ENCODE measurements at places on chromosomes 4 and X.

DNA sequence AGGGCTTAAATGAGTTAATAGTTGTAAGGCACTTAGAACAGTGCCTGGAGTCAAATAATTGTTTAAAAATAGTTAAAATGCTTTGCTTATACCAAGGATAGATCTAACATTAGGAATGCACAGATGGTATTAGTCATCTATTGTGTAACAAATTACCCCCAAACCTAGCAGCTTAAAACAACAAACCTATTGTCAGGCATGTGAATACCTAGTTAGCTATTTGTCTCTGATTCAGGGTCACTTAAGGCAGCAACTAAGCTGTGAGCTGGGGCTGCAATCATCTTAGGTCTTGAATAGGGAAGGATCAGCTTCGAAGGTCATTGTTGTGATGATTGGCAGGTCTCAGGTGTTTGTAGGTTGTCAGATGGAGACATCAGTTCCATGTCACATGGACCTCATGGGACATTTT is 42.4 kb upstream of the AGA start:
- DNase-seq = no peak

GRCh38 chrX:38798956-38799355 is 2.3 kb upstream of the MID1IP1 start:
- no peak for DNase-seq

DNA sequence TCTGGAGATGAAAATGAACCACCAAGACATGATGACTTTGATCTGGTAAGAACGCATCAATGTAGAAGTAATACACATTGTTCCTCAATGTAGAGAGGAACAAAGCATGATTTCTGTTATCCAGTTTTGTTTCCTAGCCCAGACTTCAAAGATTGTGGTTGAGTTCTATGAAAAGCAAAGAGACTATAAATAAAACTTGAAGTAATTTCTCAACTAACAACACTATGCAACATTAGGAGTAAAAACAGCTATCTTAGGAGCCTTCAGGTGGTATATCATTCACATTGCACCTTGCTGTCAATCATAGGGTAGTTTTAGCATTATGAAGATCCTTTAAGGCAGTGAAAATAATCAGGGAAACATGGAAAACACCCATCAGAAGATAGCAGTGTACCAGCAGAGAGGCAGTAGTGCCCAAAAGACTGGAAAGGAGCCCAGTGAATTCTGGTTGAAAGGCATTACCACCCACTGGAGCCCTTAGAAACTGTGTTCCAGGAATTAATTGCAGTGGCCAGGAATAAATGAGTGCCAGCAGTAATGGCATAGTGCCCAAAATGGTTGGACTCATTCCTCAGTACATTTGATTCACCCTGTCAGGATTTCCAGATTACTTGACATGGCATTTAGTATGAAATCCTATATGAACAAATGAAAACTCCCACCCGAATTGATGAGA is 300.7 kb upstream of the CXXC4 start:
- DNase-seq = no peak

DNA sequence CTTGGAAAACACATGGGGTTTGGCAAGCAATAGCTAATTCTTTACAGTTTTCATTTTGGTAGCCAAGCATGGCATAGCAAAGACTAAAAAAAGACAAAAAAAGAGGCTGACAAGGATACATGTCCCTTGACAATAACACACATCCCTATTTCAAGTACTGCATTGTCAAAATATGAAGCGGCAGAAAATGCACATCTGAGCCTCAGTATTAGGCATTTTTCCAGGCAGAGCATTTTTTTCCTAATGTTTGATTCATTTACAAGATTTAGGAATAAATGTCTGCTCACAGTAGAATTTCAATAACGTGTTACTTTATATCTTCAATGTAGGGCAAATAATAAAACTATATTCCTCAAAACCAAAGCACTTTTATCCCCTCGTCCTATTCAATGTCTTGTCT is 216.3 kb upstream of the PCDH18 start:
- no peak for DNase-seq

GRCh38 chr4:3329887-3330286 is 37.1 kb downstream of the RGS12 start:
- DNase-seq = no peak

GRCh38 chr4:181119186-181119585 is 1124.0 kb upstream of the TENM3 start:
- DNase-seq = no peak

GRCh38 chr4:72496119-72496518 is 72.9 kb downstream of the ADAMTS3 start:
- DNase-seq = no peak

- DNase-seq = no peak
Measured at GRCh38 chr4:143559757-143560147, 46.2 kb downstream of the SMARCA5 start.

- DNase-seq = no peak
Measured at GRCh38 chrX:13474164-13474516, 95.3 kb upstream of the EGFL6 start.

DNA sequence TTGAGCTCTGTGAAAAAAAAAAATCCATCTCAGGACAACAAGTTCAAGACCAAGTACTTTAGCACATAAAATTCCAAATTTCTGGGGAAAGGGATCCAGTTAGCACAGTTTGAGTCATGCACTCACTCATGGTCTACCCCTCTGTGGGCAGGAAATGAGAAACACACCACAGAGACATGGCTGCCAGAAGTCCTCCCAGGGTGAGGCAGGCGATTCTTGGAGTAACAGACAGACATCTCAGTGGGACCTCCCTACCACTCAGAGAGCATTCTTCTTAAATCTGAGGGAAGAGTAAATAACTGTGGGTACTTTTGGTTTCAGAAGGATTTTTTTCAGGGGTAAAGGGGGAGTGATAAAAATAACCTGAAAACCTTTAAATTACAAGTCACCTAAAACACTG is 14.1 kb downstream of the CXCL1 start:
- DNase-seq = no peak

DNA sequence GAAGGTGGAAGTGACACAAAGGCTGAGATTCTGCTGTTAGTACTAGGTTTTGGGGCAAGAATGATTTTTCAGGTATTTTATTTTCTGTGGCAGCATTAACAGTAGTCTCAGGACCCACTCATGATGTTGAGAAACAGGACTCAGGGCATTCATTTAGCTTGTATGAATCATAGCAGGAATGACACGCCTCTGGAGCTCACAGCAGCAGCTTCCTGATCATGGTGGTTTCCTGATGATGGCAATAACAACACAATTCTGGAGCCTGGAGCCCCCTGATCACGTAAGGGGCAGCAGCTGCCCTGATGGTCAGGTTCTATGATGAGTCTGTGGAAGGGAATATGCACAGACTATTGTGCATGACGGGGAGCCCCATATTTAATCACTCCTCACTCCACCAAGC is 47.0 kb downstream of the TASL start:
- DNase-seq = no peak

DNA sequence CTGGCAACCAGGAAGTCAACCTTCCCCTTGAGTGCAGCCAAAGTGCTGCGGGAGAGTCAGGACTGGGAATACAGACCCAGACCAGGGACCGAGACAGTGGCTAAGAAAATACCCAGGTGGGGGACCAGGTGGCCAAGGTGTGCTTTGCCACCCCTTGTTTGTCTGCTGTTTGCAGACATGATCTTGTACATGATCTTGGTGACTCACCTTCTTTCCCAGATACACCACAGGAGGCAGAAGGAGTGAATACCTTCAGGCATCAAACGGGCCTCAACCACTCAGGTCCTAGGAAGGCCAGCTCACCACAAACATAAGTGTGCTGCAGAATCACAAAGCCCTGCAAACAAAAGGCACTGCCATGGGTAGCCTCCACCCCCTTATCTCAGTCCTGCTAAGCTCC is 62.0 kb downstream of the CNGA2 start:
- no peak for DNase-seq

DNA sequence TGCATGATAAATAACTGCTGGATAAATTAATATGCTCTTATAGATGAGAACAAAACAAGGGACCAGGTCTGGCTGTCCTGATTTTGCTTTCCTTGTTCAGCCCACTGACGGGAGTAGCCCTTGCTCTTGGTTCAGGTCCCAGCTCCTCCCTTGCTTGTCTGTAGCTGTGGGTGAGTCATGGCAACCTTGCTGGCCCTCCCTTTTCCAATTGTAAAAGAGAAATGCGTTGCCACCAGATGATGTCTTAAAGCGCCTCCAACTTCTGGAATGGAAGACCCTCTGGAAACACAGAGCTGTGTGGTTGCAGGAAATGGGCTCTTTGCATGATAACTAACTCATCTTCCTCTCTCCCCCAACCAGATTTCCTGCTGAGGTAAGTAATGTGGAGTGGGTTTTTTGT is 171.4 kb downstream of the AASDH start:
- DNase-seq = no peak

- DNase-seq = no peak
Measured at GRCh38 chr4:137664416-137664815, 132.1 kb upstream of the PCDH18 start.

DNA sequence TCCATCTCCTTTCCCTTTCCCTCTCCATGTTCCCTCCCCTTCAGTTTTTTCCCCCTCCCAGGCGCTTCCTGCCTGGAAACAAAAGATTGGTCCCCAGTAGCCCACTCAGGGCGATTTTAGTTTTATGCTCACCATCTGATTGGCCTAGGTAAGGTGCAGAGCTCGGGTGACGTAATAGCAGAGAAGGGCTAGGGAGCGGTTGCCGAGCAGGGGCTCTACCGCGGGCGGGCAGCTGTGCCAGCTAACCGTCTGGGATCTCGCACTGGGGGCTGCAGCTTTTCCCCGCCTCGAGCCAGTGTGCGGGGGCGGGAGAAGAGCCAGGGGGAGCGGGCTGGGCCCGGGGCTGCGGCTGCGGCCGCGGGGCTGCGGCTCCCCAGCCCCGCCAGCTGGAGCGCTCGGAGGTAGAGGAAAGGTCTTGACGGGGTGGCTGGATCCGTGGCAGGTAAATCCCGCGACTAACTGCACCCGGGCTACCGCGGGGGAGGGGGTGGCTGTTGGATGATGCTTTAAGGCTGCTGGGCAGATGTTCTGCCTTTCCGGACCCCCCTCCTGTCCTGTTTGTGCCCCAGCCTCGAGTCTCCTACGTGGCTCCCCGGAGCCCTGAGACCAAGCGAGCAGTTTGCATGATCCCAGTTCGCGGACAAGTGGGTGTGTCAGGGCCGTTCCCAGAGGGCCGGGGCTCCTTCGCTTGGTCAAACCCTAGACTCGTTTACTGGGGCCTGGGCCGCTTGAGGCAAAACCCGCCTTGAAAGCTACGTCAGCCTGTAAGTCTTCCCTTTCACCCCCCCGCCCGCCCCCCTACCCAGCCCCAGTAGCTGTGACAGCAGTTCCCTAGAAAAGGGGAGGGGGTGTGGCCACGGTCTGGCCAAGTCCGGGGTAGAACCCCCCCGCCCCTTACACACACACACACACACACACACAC is at the start of gene PAK3:
PAK3 (plus strand) TSS at position 218 of the 922 bp plus-strand sequence. CDS start 26,913 bp downstream, outside the sequence.
- DNase-seq = peak; percentile 45

- no peak for DNase-seq
Measured at GRCh38 chr4:140025470-140025869, 128.5 kb downstream of the MAML3 start.

DNA sequence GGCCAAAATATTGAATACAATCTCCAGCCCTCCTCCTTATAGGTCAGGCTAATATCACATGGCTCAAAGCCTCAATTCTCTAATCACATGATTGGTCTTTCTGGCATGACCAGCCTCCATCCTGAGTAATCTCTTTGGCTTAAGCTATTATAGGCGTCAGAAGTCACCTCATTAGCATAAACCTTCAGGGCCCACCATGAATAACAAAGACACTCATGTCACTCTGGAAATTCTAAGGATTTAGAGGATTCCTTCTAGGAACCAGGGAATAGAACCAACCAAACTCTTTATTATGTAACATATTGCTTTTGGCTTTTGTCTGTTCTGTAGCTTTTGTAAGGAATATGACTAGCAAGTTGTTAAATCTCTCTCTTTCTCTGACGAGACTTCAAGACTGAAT is 109.2 kb upstream of the IGFBP7 start:
- DNase-seq = no peak

GRCh38 chrX:16643176-16643575 is 6.8 kb upstream of the S100G start:
- DNase-seq = no peak

GRCh38 chrX:139877710-139878414 is 55.0 kb downstream of the ATP11C start:
- DNase-seq = no peak

DNA sequence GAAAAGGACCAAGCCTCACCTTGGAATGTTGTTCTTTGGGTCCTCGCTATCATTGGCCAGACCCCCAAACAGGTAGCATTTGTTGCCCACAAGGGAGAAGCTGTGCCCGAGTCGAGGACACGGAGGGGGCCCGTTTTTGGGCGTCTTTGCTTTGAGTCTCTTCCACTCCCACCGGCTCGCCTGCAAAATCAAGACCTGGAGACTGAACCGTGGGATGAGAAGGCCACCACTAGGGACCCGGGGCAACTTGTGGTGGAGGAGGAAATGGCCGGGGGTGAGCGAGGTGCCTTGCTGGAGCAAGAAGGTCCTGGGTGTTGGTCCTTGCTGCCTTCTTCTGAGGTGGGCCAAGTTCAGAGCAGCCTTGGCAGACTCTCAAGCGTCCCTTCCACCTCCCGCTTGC is 7.5 kb downstream of the HCFC1 start:
- DNase-seq = no peak

DNA sequence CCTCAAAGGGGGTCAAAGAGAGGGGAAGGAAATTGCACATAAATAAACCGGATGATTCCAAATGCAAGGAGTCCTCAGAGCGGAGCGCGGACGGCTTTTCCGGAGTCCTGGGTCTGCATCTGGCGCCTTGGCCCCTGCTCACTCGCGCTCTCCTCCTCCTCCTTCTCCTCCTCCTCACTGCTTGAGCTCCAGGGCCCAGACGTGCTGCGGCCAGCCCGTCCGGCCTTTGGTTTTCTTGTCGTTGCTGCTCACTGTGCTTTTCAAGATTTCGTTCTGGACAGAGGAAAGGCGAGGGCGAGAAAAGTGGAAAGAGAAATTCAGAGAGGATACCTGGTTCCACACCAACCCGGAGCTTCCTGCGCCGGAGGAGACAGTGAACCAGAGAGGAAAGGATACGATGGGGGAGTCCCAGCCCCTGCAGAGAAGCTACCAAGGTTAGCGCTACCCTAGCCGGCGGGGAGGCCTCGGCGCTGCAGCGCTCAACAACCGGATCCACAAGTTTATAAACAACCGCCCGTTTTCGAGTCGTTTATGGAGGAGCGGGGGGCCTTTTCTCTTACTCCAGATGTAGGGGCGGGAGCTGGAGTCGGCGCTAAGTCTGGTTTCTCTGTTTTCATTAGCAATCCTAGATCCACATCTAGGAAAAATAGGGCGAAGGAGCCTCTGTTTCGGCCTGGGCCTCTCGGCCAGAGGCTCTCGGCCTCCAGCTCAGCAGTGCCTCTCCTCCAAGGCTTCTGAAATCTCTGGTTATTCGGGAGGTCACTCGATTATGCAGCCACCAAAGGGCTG is 2.7 kb downstream of the HAND2 start:
- DNase-seq = no peak

All from activated T-cell treated with anti-CD3 and anti-CD28 coated beads, Interleukin-2, amount 50 U/mL, for 24 hours (primary cell).